ENCODE measurements at places on chromosomes 1 and 21. TPM values are rescaled to one million over a fixed set of nuclear protein-coding genes. Genes with fewer than 3 reads are reported as not detected.
A peak's percentile ranks its signal among the peaks of the same experiment; 100 is the strongest.

DNA sequence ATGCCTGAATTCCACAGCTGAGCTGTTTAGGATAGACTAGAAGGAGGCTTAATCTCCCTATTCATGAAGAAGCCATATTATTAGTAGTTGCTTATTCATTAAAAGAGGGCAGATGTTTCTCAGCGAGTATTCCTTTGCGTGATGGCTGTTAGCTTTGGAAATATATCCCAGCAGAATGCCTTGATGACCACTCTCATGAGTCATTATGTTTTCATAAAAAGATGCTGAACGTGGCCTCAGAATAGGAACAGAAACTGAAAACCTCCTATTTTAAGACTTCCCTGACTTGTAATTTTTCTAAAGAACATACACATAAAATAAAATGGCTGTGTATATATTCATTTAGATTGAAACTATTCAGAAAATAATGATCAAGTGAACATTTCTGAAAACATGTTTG lies 9.6 kb upstream of the PLA2G4A start:
- no peak overlapping the region for H3K27ac ChIP-seq
- no peaks in the 10 kb centered on the region for H3K4me1 ChIP-seq
- H3K4me3 ChIP-seq = no peak overlapping the region

Gene OR2L2
- total RNA-seq = not detected

Gene HCN3
- 4.2 TPM for total RNA-seq

GRCh38 chr1:159919236-159919865 lies 6.0 kb downstream of the TAGLN2 start:
- no peak for DNase-seq
- peaks cover 9% of the 10 kb centered on the region for H3K4me1 ChIP-seq
- no peaks in the 10 kb centered on the region for H3K36me3 ChIP-seq
- H3K4me3 ChIP-seq = no peak overlapping the region
- H3K27ac ChIP-seq = no peak overlapping the region

GRCh38 chr1:95974586-95974985 lies 740.6 kb downstream of the RWDD3 start:
- H3K27ac ChIP-seq = no peak overlapping the region
- H3K27me3 ChIP-seq = no peaks in the 10 kb centered on the region
- H3K4me3 ChIP-seq = no peak overlapping the region
- no peaks in the 10 kb centered on the region for H3K4me1 ChIP-seq

Gene PGBD5
- under 0.01 TPM for total RNA-seq

- peak; percentile 3 for DNase-seq
- H3K36me3 ChIP-seq = no peaks in the 10 kb centered on the region
- H3K4me3 ChIP-seq = no peak overlapping the region
- peaks cover 7% of the 10 kb centered on the region for H3K4me1 ChIP-seq
Observed at GRCh38 chr1:234556245-234556943, 53.6 kb downstream of the IRF2BP2 start.

GRCh38 chr1:82823876-82824275 lies 1023.1 kb downstream of the ADGRL2 start:
- H3K27ac ChIP-seq = no peak overlapping the region
- no peaks in the 10 kb centered on the region for H3K36me3 ChIP-seq
- no peak for DNase-seq
- H3K4me3 ChIP-seq = no peak overlapping the region
- H3K4me1 ChIP-seq = no peaks in the 10 kb centered on the region

DNA sequence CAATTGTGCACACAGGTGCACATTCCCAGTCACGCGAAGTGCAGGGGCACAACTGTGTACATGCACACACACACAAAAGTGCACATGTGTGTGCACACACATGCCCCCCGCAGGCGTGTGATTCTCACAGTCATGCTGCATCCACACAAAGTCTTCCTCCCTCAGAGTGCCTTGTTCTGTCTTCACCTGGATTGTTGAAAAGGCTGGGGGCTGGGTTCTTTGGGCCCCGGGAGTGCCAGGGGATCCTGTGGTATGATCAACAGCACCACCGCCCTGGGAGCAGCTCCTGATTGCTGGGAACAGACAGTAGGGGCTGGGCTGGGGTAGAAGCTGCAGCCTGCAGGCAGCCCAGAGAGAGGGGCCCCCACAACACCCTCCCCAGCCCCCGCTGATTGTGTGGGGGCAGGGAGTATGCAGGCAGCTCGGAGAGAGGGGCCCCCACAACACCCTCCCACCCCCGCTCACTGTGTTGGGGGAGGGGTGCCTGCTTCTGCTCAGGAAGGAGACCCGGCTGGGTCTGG lies 3.4 kb downstream of the COL18A1 start:
- H3K27ac ChIP-seq = peak overlapping the region; percentile 64
- H3K36me3 ChIP-seq = no peaks in the 10 kb centered on the region
- no peaks in the 10 kb centered on the region for H3K27me3 ChIP-seq
- DNase-seq = no peak
- no peaks in the 10 kb centered on the region for H3K4me1 ChIP-seq

DNA sequence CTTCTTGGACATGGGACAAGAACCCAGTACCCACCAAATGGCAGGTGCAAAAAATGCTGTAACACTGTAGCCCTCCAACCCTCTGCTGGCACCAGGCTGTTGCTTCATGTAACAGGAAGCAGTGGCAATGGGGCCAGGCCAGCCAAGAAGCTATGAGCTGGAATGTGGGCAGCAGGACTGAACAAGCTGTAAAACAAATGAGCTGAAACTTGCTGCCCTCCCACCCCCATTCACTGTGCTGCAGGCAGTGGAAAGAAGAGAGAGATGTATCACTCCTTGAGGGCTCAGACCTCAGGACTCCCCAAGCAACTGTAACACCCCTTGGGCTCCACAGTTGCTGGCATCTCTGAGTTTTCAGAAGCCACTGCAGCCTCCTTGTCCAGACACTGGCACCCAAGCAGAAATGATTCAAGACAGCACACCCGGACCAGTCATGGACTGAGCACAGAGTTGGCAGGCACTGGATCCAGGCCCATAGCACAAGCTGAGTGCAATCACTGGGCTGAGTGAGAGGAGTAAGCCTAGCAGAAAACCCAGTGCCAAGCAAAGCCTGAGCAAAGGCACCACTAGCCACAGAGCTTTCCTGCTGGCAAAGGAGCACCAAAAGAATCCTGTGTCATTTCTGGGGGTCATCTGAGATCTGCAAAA lies 321.4 kb upstream of the CXADR start:
- no peaks in the 10 kb centered on the region for H3K4me1 ChIP-seq
- H3K4me3 ChIP-seq = no peak overlapping the region
- H3K27ac ChIP-seq = peak overlapping the region; percentile 78
- peak; percentile 16 for DNase-seq
- H3K36me3 ChIP-seq = no peaks in the 10 kb centered on the region

DNA sequence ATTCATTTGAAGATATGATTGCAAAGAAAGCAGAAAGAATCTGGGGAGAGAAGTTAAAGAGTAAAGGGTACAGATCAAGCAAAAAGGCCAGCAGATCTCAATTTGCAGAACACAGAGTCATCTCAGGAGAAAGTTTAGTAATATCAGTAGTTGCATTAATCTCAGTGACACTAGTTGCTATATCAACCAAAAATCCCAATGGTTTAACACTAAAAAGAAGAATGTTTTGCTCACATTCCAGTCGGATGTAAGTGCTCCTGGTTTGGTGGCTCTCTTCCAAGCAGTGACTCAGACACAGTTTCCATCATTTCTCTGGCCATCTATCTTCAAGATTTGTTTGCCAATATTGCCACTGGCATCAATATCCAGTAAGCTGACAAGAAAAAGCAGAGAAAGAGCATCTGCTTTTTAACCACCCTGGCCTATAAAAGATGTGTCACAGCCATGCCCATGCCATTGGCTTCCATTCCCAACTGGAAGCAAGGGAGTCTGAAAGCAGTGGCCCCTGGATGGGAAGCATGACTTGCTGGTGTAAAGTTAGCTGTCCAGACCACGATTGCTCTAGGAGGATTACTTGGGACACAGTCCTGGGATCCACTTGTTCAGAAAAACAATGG lies 45.5 kb upstream of the AIM2 start:
- no peaks in the 10 kb centered on the region for H3K4me1 ChIP-seq
- no peak overlapping the region for H3K27ac ChIP-seq
- no peak overlapping the region for H3K4me3 ChIP-seq
- H3K27me3 ChIP-seq = no peaks in the 10 kb centered on the region
- no peak for DNase-seq

Gene CD34
- total RNA-seq = 135 TPM

DNA sequence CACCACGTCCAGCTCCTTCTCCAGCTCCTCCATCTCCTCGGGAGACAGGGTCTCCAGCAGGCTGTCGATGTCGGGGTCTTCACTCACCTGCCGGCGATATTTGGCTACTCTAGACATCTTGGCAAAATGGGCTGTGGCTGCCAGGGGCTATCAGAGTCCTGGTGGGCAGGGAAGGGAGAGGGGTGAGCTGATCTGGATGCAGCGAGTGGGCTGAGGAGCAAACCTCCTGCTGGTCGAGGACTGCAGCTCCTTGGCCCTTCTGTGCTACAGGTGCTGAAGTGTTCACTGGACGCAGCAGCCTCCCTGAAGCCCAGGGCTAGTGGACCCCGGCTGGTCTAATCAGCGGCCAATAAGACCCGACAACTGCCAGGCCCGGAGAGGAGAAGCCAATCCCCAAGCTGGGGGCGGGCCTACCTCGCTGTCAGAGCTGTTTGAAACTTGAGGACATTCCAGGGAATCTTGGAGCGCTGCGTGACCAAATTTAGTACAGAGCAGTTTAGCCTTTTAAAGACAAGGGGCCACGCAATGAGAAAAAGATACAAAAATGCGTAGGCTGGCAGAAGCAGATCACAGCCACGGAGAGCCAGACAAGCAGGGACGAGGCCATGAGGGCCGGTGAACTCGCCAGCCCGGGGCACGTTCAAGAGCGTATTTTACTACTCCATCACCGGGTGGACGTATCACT lies at the start of gene LMOD1:
Gene LMOD1 (minus strand): TSS at position 325 of the 685 bp plus-strand sequence. CDS start 208 bp downstream, at position 117.
- no peaks in the 10 kb centered on the region for H3K4me1 ChIP-seq
- peak within 1 kb of the TSS; percentile 94 for H3K27ac ChIP-seq
- DNase-seq = peak; percentile 99
- no peaks in the 10 kb centered on the region for H3K27me3 ChIP-seq
- H3K4me3 ChIP-seq = peak within 1 kb of the TSS; percentile 63
- H3K36me3 ChIP-seq = no peaks in the 10 kb centered on the region

Gene OPRD1
- 0.07 TPM for total RNA-seq

GRCh38 chr21:45987121-45987711 lies 5.6 kb downstream of the COL6A1 start:
- peak overlapping the region; percentile 90 for H3K27ac ChIP-seq
- peaks cover 6% of the 10 kb centered on the region for H3K4me1 ChIP-seq
- H3K4me3 ChIP-seq = no peak overlapping the region
- DNase-seq = peak; percentile 21
- H3K36me3 ChIP-seq = no peaks in the 10 kb centered on the region
- H3K27me3 ChIP-seq = no peaks in the 10 kb centered on the region

DNA sequence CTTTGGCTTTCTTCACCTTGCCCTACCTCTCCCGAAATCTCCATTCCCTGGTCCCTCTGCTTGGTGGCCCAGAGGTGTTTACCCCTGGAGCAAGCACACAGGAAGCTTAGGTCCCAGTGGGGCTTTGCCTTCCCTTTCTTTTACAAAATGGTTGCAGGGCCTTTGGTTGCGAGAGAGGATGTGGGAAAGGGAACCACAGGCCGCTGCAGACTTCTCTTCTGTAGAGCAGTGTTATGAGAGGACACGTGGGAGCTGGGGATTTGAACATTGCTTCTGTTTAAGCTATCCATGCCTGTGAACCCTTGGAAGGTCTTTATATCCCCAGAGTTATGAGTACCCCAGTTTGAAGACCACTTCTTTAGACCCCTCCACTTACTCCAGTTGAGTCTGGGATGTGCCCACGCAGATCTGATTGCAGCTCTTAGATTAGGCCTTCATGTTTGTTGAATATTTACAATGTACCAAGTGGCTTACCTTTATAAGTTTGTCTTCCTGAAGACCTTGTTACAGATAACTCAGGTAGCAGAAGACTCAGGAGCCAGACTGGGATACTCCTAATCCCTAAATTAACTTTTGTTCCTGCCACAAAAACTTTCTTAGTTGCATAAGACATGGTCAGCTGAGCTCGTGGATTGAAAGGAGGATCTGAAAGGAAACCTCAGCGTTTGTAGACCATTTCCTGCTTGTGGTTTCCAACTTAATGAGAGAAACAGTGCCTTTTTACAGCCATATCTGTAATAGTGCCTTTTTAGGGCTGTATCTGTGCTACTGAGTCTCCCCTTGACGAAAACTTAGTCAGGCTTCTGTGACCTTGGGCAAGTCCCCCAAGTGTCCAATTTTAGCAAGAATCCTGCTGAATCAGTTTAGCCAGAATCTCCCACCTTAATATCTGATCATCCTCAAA lies 21.9 kb upstream of the IVNS1ABP start:
- H3K27ac ChIP-seq = no peak overlapping the region
- no peaks in the 10 kb centered on the region for H3K4me1 ChIP-seq

DNA sequence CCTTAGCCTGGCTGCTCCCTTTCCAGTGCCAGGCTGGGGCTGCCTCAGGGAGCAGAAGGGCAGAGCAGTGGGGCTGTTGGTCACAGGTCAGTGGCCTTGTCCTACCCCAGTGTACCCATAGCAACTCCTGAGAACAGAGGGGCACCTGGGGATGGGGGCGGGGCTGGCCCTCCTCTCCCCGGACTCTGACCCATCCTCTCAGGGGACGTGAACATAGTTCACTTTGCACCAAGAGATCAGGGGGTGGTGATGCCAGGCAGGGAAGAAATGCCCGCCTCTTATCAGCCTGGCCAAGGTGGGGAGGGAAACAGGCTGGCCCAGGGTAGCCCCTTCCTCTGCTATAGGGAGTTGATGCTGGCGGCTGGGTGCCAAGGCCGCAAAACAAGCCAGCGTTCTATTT lies 4.9 kb downstream of the ETNK2 start:
- no peak for DNase-seq
- H3K27ac ChIP-seq = no peak overlapping the region
- no peaks in the 10 kb centered on the region for H3K27me3 ChIP-seq
- no peaks in the 10 kb centered on the region for H3K36me3 ChIP-seq
- no peak overlapping the region for H3K4me3 ChIP-seq

Gene HPCAL4
- total RNA-seq = not detected

Gene TMEM269
- not detected for total RNA-seq

GRCh38 chr1:182297335-182297734 lies 94.3 kb downstream of the GLUL start:
- no peak for DNase-seq
- no peaks in the 10 kb centered on the region for H3K4me1 ChIP-seq

Gene XCL2
- total RNA-seq = not detected

- no peaks in the 10 kb centered on the region for H3K4me1 ChIP-seq
- DNase-seq = no peak
- H3K36me3 ChIP-seq = no peaks in the 10 kb centered on the region
- H3K4me3 ChIP-seq = no peak overlapping the region
- no peaks in the 10 kb centered on the region for H3K27me3 ChIP-seq
Observed at GRCh38 chr21:23217597-23217996, 2219.4 kb downstream of the NCAM2 start.

DNA sequence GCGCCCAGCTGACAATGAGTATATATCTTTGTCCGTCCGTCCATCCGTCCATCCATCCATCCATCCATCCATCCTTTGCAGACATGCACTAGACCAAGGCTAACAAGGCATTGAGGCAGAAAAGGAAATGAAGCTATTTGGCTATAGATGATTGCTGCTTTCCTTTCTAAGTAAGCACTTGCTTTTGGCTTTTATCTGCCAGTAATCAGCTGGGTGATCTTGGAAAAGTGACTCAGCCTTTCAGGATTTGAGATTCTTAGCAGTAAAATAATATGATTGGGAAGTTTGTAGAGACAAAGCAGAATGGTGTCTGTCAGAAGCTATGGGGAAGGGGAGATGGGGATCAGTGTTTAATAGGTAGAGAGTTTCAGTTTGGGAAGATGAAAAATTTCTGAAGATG lies 22.7 kb downstream of the ZFYVE9 start:
- H3K4me3 ChIP-seq = no peak overlapping the region
- DNase-seq = no peak
- H3K4me1 ChIP-seq = no peaks in the 10 kb centered on the region
- no peaks in the 10 kb centered on the region for H3K27me3 ChIP-seq
- no peak overlapping the region for H3K27ac ChIP-seq
